ENCODE measurements at places on chromosomes 11 and 22. TPM values are rescaled to one million over a fixed set of nuclear protein-coding genes. Genes with fewer than 3 reads are reported as not detected.
A peak's percentile ranks its signal among the peaks of the same experiment; 100 is the strongest.

GRCh38 chr11:12743834-12744449, 69.7 kb downstream of the TEAD1 start:
- no peak for DNase-seq

DNA sequence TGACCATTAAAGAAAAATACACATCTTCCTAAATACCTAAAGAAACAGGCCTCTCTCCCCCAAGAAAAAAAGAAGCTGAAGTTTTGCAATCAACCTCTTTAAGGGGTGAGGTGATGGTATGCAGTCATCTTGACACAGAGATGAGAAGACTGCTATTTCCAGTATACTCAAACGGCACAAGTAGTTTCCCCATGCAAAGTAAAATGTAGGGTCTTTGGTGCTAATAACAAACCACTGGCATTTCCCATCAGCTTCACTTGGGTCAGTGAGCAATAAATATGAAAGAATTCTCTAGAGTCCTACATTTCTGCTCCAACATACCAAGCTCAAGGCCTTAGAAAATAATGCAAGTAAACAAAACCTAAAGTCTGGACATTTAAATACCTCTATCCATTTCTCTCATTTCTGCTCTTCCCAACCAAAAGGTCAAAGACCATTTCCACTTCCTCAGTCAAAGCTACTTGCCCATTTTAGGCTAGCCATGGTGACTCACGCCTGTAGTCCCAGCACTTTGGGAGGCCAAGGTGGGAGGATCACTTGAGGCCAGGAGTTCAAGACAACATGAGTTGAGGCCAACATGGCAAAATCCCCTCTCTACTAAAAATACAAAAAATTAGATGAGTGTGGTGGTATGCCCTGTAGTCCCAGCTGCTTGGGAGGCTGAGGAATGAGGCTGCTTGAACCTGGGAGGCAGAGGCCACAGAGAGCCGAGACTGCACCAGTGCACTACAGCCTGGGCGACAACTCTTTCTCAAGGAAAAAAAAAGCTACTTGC, 39.5 kb upstream of the CHRNA10 start:
- no peak for DNase-seq

FEN1 gene
- 9.2 TPM for total RNA-seq

DNA sequence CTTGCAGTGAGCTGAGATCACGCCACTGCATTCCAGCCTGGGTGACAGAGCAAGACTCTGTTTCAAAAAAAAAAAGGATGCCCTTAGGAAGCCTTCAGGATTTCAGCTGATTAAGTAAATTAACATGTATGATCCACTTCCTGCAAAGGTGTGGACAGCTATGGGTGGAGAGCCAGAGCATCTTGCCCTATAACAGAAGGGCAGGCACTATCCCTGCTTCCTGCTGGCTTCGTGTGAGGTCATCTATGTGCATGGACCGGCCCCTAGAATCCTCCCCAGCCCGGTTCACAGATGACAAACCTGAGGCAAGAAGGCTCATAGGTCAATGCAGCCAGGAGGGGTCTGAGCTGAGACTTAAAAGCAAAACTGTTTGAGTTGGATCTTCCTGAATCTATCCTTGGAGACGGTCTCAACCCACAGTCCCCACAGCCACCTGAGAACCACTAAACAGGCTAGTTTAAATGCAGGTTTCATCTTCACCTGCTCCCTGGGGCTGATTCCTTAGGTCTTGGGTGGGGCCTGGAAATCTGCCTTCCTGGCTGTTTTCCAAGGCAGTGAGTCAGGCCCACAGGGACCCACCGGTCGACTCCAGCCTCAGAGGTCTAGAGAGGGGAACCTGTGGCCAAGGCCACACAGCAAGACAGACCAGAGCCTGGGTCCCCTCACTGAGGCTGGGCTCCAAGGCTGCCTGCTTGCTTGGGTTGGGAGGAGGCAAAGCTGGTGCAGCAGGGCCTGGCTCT, 55.2 kb upstream of the MPEG1 start:
- no peak for DNase-seq

- DNase-seq = no peak
Measured at GRCh38 chr11:13354335-13354734, 76.7 kb downstream of the BMAL1 start.

- no peak for DNase-seq
Measured at GRCh38 chr11:111448414-111448813, 63.8 kb downstream of the BTG4 start.

OR8B2 gene
- not detected for total RNA-seq

- no peak for DNase-seq
Measured at GRCh38 chr11:124123622-124124021, 8.4 kb downstream of the VWA5A start.

GRCh38 chr11:26073646-26074045, 258.3 kb upstream of the ANO3 start:
- no peak for DNase-seq

DNA sequence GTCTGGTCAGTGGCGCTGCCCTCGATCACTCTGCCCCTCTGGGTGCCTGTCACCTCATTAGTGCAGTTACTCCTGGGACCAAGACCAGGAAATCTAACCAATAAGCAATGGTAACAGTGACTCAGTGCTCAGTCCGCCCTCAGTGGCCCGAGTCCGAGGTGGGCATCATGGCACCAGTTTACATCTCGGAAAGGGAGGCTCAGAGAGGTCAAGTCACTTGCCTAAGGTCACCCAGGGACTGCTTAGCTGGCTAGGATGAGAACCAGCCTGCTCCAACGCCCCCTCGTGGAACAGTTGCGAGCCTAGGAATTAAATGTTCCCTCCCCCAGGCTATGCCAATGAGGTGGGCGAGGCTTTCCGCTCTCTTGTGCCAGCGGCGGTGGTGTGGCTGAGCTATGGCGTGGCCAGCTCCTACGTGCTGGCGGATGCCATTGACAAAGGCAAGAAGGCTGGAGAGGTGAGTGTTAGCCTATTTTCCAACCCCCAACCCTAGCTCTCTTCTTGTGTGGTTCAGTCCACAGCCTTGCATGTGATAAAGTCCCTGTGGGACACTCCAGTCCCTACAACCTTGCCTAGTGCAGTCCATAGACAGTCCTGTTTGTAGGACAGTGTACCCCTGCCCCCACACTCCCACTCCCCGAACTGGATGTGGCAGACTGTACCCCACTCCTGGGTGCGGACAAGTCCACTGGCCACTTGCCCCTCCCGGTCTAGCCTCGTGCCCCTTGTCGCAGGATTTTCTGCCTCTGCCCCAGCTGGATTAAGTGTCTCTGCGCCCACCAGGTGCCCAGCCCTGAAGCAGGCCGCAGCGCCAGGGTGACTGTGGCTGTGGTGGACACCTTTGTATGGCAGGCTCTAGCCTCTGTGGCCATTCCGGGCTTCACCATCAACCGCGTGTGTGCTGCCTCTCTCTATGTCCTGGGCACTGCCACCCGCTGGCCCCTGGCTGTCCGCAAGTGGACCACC, 1.1 kb downstream of the MTFP1 start:
- peak; percentile 83 for DNase-seq

KCNJ1 gene
- total RNA-seq = not detected

DNA sequence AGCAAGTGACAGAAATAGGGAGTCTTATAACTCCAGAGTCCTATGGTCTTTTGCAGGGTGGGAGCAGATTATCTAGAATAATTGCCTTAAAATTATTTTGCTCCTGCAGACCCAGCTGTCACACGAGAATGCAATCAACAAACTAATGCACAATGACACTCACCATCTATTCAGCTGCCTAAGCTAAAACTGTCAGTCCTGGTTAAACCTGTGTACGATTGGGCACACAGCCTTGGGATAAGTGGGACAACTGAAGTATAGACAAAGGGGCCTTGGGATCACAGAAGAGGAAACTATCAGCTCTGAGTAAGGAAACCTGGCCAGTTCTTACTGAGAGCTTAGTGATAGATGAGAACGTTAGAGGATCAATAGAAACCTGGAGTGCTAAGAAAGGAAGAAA, 595.9 kb upstream of the KIRREL3 start:
- DNase-seq = no peak

- no peak for DNase-seq
Measured at GRCh38 chr11:64084951-64085710, 49.4 kb downstream of the FLRT1 start.

OR6A2 gene
- 0.33 TPM for total RNA-seq

DNA sequence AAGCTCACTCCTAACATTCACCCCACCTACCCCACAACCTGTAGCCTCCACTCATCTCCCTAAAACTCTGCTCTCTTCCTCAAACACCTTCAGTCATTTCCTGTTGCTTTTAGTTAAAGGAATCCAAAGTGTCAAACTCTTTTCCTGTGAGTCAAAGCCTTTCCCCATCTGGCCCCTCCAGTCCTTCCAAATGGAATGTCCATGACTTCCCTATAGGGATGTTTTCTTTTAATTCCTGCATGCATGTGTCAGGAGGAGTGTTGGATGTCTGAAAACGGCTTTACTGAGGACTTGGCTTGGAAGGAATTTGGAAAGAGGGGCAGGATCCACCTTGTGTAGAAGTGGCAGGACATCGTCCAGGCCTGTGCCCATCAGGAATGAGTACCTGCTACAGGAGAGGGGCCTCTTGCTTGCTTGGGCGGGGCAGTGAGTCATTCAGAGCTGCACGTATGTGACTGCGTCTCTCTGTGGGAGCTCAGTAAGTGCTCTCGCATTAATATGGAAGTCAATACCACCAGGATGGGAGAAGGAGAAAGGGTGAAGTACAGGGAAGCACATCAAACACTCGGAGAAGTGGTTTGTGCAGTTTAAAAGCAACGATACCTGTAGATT, 491.9 kb downstream of the OPCML start:
- DNase-seq = no peak

RHOD gene
- total RNA-seq = 30.5 TPM

PITPNB gene
- 47.5 TPM for total RNA-seq

DNA sequence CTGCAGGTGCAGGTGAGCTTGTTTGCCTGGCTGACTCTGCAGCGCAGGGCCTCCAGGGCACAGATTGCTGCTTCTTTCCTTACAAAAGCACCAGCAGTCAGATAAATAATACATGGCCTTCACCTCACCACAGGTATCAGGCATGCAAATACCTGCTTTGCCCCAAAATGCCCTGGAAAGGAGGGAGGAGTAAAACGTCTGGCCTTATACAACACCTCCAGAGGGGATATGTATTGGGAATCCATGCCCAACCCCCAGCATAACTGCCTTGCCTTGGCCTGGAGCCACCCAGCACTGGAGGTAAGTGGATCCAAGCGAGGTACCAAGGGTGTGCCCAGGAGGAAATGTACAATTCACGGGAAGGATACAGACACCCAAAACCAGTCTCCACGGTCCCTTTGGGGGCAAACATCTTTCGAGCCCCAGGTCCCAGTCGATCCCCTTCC, 860 bp downstream of the TMEM184B start:
- DNase-seq = peak; percentile 68

MEI1 gene
- total RNA-seq = 4.3 TPM

KRTAP5-10 gene
- not detected for total RNA-seq

DNA sequence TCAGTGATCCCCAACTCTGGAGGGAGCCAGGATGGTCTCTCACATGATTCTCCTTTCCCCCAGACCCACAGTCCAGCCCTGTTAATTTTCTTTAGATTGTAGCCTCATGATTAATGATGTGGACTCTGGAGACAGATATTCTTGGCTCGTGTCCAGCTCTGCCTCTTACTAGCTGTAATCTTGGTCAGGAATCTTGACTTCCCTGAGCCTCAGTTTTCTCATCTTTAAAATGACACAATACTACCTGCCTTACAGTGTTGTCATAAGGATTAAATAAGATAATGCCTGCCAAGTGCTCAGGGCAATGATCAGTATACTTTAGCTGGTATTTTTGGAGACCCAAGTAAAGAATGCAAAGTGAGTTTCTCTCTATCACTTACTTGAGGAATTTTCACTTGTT, 60.0 kb downstream of the SPECC1L start:
- DNase-seq = no peak

- no peak for DNase-seq
Measured at GRCh38 chr11:43576320-43576802, 104.2 kb upstream of the HSD17B12 start.

GRCh38 chr22:37744589-37744988, 47.7 kb downstream of the TRIOBP start:
- DNase-seq = no peak

DNA sequence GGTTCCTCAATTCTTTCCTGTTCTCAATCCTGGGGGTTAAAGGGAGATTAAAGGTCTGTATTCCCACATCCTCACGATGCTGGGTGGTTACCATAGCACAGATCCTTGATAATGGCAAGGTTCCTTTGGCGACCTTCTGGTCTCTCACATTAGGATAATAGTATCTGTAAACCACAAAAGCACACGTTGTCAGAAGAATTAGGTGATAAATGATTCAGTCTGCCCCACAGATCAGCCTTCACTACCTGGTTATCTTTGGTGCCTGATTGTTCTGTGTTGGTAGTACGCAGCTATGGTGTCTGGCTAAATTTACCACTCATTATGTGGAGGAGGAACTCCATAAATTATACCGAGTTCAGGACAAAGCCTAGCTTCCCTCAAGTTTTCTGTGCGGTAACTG, 78.4 kb downstream of the C2CD3 start:
- DNase-seq = no peak

TIGD3 gene
- total RNA-seq = 0.29 TPM

LMO1 gene
- not detected for total RNA-seq

GLB1L3 gene
- total RNA-seq = 1.0 TPM

DNA sequence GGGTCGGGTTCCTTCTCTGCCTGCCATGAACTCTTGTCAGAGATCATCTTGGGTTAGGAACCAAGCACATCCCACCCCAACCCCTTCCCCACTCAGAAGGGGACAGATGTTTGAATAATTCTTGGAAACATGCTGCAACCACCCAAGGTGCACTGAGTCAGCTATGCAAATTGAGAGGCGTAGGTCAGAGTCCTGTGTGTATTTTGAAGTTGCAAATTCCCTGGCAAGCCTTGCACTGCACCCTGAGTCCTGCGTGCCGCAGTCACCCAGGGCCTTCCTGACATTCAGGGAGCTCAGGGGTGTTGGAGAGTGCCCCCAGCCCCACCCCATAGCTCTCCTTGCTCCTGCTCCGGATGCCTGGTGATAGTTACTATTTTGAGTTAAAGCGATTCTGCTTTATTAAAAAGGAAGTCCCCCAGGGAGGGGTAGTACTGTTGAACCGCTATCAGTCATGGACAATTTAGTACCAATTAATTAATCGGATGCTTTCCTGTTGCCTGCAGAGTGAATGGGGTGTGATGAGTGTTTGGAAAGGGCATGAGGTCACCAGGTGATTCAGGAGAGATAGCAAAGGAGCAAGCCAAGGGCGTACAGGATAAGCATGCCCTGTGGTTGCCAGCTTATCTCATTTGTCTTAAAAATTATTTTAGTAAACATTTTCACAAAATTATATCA, 123.7 kb downstream of the GRIK4 start:
- DNase-seq = no peak

DNA sequence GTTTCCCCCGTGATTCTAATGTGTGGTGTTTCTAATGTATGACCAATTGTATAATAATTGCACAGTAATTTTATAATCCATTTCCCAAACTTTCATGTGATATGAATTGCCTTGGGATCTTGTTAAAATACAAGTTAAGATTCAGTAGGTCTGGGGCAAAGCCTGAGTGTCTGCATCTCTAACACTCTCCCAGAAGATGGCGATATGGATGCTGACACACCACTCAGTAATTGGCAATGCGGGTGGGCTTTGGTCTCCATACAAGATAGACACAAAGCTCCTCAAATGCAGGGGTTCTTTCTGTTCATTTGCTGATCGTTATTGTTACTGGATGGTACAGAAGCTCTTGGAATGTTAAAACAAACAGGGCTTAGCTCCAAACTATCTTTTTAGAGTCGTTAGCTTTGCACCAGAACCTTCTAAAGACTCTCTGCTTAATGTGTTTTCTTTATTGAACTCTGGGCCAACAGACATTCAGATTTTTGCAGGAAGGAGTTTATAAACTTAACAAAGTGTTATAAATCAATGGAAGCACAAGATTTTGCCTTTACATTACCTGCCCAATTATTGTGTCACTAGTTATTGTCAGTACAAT, 45.4 kb upstream of the ANO3 start:
- no peak for DNase-seq
